DMS53 (cell line): ENCODE measurements at places on chromosomes 1 and 21.

GRCh38 chr1:18575620-18576019 is 55.0 kb upstream of the PAX7 start:
- DNase-seq, result peak; percentile 26

GRCh38 chr1:201405484-201405831 is 6.3 kb upstream of the LAD1 start:
- peak; percentile 83 for DNase-seq

- no peak for DNase-seq
Measured at GRCh38 chr1:17635811-17636210, 96.3 kb downstream of the ARHGEF10L start.

GRCh38 chr1:79945391-79945790 is 938.9 kb upstream of the ADGRL4 start:
- no peak for DNase-seq

GRCh38 chr1:13881385-13882088 is 181.5 kb downstream of the PRDM2 start:
- no peak for DNase-seq

DNA sequence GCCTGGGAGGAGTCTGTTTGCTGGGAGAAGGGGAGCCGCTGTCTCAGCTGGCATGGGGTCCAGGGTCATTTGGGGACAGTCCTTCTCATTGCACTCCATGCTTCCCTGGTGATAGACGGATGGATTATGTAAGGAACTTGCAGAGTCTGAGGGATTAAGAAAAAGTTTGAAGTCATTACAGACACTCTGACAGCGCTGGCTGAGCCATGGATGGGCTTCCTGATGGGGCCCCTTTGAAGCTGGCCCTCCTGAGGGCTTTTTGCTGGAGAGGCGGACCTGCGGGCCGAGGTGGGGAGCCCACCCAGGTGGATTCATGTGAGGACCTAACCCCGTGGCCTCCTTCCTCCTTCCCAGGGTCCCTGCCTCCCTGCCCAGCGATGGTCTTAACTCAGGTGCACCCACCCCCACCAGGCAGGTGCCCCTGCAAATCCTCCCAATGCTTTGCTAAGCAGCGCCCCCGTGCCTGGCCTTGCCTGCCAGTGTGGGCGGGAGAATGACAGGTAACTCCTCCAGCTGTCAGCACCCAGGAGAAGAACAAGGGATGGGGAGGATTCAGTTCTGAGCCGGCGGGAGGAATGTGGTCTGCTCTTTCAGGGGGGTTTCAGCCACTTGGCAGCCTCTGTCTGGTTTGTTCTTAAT is 24.2 kb upstream of the C1orf174 start:
- DNase-seq, result peak; percentile 57

- no peak for DNase-seq
Measured at GRCh38 chr1:111199329-111199728, 1.1 kb downstream of the DENND2D start.

DNA sequence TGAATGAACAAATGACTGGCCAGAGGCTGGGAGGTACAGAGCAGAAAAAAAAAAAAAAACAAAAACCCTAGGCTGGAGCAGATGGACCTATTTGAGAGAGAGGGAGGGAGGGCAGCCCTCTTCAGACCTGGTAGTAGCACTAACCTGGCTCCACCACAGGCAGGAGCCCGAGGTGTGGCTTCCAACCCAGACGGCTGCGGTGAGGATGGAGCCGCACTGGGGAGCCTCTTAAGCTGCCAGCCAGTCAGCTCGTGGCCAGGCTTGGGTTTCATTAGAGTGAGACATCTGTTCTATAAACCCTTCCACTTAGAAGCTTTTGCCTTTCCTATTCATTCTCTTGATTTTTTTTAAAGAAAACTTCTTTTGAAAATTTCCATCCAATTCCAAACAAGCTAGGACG is 16.8 kb downstream of the LGR6 start:
- DNase-seq, result peak; percentile 73

DNA sequence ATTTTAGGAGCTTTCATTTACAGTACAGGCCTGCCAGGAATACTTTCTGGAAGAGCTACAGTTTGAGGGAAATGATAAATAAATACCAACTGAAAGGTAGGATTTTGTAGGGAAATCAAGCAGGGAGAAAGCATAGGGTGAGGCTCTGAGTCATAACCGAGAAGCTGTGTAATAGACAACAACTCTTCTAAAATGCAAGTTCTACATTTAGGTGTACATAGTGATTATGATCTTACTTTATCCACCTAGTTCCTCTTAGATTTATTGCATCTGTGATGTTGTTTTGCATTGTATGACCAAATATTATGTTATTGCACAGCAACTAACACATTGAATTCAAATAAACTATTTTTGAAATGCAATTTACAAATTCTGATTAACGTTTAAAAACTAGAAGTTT is 819.3 kb downstream of the PLA2G4A start:
- no peak for DNase-seq

DNA sequence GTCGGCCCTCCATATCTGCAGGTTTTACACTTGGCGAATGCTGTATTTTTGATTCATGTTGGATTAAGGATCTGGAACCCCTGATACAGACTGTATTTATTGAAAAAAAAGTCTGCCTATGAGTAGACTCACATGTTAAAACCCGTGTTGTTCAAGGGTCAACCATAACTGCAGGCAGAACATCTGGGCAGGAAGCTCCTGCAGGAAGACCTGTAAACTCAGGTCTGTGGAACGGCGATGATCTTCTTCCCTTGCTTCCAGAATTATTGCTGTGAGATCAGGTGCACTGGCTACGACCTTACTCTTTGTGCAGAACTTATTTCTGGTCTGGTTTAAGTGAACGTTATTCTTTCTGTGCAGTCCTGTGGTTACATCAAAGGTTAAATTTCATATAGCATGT is 96.6 kb downstream of the DISC1 start:
- DNase-seq, result no peak

DNA sequence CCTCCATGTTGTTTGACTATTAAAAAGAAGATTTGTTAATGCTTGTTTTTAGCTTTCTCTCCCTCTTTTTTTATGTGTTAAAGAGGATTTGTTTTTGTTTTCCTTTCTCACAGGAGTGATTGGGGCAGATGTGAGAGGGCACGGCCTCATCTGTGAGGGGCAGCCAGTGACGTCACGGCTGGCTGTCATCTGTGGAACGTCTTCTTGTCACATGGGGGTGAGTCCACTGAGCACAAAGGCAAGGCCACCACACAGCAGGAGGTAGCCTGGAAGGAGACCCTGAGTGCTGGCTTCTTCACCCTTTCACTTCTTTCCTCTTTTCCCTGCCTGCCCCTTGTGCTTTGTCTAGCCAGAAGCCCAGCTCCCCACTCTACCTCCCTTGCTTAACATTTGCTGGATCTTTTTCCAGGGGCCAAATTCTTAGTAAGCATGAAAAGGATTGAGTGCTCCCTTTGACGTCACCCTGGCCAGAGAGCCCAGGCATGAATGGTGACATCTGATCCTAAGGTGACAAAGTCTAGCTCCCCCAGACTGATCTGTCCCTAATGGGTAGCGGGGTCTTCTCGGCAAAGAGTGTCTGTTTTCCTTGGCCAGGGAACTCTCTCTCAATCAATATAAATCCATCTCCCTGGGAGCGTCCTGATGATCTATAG is 257.2 kb downstream of the FGGY start:
- DNase-seq, result no peak

DNA sequence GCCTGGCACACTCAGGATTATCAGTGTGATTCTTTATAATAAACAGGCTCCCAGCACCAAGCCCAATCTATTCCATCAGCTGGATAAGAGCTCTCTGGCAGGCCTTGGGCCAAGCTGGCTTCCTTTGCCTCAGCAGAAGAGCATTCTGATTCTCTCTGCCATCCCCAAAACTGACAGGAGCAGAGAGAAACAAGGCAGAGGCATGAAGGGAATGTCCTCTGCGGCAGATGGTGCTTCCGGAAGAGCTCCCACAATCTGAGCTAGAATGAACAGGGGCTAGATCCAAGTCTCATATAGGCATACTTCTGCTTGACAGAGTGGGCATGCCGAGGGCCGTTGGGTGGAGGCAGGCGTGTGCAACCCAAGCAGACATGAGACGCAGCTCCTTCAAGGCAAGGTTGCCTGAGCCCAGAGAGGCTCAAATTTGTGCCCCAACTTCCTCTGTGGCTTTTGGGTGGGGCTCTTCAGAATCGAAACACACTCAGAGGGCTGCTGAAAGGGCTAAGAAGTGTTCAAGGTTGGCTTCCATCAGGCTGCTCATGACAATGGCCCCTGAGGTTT is 4.0 kb downstream of the CAPN2 start:
- DNase-seq, result no peak

- DNase-seq, result peak; percentile 55
Measured at GRCh38 chr21:34593954-34594531, 20.9 kb downstream of the RCAN1 start.

GRCh38 chr21:32372755-32373154 is 20.1 kb downstream of the URB1 start:
- DNase-seq, result no peak

GRCh38 chr1:70581661-70582060 is 170.6 kb downstream of the CTH start:
- DNase-seq, result no peak

DNA sequence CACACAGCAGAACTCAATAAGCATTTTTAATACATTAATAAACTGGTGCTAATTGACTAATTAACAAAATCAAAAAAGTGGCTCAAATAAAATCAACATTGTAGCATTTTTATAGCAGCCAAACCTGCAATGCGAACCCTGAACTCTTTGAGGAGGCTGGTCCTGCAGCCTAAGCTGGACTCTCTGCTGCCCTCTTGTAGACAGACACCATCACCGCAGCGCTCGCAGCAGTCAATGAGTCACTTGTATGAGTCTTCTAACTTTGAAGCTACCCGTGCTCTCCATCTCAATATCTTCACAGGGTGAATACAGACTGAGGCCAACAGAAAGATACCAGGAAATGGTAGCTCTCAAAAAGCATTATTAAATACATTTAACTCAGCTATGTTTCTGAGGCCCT is 9.7 kb upstream of the KRTAP7-1 start:
- DNase-seq, result peak; percentile 81

GRCh38 chr1:31706384-31707058 is 2.7 kb upstream of the COL16A1 start:
- no peak for DNase-seq

GRCh38 chr1:168794057-168794456 is 65.1 kb upstream of the DPT start:
- no peak for DNase-seq

- DNase-seq, result no peak
Measured at GRCh38 chr1:8252266-8252951, 65.5 kb upstream of the SLC45A1 start.

GRCh38 chr1:30721812-30722537 is 1.4 kb downstream of the MATN1 start:
- peak; percentile 37 for DNase-seq

DNA sequence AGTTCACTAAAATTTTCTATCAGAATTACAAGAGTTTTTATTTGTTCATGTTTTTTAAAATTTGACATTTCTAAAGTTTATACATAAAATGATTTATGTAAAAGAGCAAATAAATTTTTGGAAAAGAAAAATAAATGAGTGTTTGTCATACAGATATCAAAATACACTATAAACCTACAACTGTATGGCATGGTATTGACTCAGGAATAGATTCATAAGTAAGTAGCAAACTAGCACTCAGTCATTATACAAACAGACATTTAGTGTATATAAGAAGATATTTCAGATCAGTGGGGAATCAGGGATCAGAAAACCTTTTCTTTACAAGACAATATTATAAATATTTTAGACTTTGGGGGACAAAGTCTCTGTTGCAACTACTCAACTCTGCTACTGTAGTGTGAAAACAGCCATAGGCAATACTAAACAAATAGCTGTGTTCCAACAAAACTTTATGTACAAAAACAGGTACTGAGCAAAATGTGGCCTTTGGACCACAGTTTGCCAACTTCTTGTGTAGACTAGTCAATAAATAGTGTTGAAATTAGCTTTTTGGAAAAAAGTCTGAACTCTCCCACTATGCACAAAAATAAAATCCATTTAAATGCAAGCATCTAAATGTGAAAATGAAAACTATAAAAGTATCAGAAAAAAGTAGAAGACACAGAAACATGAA is 508.8 kb upstream of the CAMK1G start:
- no peak for DNase-seq

- peak; percentile 8 for DNase-seq
Measured at GRCh38 chr1:160671603-160672517, 25.0 kb upstream of the SLAMF1 start.

GRCh38 chr1:1582585-1583346 is 8.1 kb upstream of the SSU72 start:
- DNase-seq, result no peak

DNA sequence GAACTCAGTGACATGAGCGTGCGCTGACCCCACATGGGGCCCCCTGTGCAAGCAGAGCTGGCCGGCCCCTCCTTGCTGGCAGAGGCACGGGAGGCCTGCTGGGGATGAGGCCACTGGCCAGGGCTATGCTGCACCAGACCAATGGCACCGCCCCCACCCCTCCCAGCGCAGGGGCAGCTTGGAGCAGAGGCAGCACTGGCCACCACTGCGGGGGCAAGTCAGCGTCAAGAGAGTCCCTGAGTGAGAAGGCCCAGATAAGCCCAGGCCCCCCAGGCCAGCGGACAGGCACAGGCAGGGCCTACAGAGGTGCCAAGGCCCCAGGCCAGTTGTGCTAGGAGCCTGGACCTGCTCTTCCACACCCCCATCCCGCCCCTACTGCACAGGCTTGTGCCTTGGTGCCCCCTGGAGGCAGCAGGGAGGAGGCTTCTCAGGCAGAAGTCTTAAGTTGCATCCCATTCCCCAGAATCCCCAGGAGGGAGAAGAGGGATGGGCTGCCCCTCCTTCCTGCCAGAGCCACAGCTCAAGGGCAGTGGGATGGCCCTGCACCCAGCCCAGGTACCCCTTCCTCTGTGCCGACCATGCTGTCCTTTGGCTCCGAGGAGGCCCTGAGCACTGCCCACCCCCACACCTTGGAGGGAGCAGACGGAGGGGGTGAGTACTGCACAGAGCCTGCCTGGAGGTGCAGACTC is 35.8 kb downstream of the EPHX1 start:
- peak; percentile 81 for DNase-seq

GRCh38 chr1:80806431-80806830 is 994.3 kb upstream of the ADGRL2 start:
- no peak for DNase-seq

GRCh38 chr1:239731082-239731748 is 344.8 kb downstream of the CHRM3 start:
- DNase-seq, result no peak

DNA sequence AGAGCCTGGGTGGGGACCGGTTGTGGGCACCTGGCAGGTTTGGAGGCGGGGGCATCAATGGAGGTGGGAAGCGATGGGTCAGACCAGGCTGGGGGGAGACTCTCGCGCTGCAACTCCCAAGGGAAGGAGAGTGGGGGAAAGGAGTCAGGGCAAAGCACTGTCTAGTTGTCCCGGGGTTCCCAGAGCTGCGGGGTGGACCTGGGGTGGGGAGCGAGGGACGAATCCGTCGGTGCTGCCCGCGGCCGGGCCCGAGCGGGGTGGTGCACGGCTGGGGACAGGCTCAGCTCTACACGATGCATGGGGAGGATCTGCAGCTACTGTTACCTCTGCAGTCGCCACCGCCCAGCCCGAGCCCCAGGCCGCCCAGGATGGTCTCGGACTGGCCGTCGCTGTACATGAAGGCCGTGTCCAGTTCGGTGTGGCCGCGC is 427 bp downstream of the AKR7A2 start:
- no peak for DNase-seq

DNA sequence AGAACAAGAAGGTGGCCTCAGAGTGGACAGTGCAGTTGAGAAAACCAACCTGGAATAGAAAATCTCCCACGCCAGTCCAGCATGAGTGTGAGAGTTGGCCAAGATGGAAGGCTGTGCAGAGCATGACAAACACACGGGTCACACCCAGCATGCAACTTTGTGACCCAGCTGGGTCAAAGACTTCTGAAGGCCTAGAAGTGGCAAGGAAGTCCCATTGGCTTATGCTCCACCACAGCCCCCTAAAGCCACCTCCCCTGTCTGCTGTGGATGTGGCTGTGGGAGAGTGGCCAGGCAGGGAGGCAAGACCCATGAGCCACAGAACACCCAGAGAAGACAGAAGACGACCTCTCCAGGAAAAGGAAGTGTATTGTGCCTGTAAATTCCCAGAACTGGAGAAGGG is 13.6 kb downstream of the BATF3 start:
- no peak for DNase-seq
